ENCODE measurements at places on chromosomes 1 and 21.
A peak's percentile ranks its signal among the peaks of the same experiment; 100 is the strongest.

GRCh38 chr1:215657047-215657446 lies 89.9 kb downstream of the KCTD3 start:
- DNase-seq, result no peak

GRCh38 chr21:31714741-31715365 lies 17.1 kb downstream of the SCAF4 start:
- no peak for DNase-seq

- peak; percentile 69 for DNase-seq
Measured at GRCh38 chr1:84143796-84144565, at the start of gene PRKACB. Gene PRKACB (plus strand): TSS chr1:84144271. CDS start chr1:84144362, 91 bp downstream.

DNA sequence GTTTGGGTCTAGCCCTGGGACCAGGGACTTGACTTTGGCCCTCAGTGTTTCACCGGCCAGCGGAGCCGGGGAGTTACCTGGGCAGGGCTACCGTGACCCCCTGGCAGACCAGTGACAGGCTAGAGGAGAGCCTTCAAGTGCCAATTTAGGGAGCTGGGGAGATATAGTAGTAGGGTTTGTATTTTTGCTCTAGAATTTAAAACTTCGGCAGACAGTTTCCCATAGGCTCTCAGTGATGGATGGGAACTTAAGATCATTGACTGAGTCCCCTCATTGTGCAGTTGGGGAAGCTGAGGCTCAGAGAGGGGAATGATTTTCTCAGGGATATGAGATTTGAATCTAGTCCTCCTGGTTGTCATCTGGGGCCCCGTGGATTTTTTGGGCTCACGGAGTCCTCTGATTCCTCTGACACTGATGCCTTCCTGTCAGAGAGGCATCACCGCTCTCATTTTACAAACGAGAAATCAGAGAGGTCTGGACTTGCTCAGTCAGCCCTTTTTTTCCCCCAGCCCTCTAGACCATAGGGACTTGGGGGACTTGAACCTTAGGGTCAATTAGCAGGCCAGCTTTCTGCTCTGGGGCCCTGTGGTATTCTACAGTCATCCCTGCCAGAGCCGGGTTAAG lies 58.3 kb upstream of the ACOT11 start:
- no peak for DNase-seq

DNA sequence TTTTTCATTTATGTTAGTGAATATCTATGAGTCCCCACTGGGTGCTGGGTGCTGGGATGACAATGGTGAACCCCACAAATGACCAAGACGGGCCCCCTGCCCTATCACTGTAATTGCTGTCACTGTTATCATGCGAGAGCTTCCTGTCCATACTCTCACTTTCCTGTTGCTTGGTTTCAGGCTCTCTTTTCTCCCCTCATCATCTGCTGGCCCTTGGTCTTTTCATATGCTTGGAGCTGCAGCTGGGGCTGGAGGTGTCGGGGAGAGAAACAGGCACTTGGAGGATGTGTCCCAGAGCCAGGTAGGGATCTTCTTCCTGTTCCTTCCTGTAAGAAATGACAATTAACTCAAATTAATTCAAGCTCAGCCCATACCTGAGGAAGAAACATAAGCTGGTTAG lies 348.0 kb downstream of the PTPRU start:
- no peak for DNase-seq

- DNase-seq, result no peak
Measured at GRCh38 chr1:175137369-175137768, 55.2 kb downstream of the KIAA0040 start.

- DNase-seq, result no peak
Measured at GRCh38 chr1:14572861-14573260, 25.6 kb upstream of the KAZN start.

DNA sequence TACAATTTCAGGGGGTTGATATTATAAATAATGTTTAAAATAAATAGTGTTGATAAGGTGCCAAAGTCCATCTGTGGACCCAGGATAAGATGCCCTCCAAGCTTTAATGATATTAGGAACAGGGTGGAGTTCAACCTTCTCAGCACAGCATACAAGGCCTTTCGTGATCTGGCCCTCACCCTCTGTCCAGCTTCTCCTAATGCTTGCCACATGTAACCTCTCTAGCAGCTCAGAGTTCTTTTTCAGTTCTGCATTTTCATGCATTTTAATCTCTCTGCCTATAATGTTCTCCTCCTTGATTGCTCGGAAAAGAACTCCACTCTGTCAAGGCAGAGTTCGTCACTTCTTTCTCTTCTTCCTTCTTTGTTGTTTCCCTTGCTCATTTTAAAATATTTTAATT lies 21.4 kb upstream of the SMAP2 start:
- DNase-seq, result no peak

GRCh38 chr1:115241309-115241708 lies 96.7 kb downstream of the NGF start:
- DNase-seq, result no peak

- no peak for DNase-seq
Measured at GRCh38 chr1:67957066-67957465, 93.4 kb downstream of the DIRAS3 start.

DNA sequence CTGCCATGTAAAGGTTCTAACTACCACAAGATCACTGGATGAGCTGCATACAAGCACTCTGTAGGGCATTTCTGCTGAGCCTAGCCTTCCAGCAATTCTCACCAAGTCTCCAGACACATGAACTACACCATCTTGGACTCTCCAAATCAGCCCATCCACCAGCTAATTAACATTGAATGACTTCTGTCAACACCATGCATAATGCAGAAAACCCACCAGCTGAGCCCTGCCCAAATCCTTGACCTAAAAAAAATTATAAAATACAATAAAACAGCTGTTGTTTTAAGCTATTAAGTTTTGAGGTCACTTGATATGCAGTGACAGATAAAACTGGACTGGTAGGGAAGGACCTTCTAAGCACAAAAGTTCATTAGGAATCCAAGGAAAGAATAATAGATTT lies 44.3 kb upstream of the ATP1B1 start:
- no peak for DNase-seq

GRCh38 chr1:42970143-42970542 lies 11.5 kb upstream of the SLC2A1 start:
- no peak for DNase-seq

DNA sequence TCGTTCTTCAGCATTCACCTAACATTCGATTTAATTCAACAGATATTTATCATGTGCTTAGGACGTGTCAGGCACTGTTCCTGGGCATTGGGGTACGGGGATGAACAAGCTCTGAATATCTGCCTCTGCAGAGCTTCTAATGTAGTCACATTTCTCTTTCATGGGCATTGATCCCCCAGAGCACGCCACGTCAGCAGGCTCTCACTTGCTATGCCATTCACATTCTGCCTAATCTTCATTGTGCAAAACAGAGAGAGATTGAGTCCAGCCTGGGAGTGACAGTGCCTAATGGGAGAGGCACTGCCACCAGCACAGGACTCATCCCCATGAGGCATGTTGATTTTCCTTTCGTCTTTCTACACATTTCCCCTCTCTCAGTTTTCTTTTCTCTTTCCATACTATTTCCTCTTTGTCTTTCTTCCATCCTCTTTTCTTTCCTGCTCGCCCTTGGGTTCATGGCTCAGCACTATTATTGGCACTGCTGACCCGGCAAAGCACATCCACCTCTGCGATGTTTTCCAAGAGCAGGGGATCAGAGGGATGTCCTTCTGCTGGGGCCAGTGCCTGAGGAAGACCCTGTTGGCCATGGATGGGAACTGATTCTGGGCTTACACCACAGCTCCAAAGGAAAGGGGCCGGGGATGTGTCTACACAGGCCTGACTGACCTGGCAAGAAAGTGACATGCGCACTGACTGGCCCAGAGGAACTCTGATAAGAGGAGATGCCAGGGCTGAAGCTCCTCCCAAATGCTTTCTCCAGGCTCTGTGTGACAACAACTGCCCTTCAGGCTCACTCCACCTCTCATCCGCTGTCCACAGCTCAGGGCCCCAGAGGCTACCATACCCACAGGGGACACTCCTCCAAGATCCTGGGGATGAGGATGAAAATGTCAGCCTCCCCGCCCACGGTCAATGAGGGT lies 195.9 kb downstream of the TOMM20 start:
- no peak for DNase-seq

- no peak for DNase-seq
Measured at GRCh38 chr21:46468108-46468774, 9.6 kb downstream of the DIP2A start.

DNA sequence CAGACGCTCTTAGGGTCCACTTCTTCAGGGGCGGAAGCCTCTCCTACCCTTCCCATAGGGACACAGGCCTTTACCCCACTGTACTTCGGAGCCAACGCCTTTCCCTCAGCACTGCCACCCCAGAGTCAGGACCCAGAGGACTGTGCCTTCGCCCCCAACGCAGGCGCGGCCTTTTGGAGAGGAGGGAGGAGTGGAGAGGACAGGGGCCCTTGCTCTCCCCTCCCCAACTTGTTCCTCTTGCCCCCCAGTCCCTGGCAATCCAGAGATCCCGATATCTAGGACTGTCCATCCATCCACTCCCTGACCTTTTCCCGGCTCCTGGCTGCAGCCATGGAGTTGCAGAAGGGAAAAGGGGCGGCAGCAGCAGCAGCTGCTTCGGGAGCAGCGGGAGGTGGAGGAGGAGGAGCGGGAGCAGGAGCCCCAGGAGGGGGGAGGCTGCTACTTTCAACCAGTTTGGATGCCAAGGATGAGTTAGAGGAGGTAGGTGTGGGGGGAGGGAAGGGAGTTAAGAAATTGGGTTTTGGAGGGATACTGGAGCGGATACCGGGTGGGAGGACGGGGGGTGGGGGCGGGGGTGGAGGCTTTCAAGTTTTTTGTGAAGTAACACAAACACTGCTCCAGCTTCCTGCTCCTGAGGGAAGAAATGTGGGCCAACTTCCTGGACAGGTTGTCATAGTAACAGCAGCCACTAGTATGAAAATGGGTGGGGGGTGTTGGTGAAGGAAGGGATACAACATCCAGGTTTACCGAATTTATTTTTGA lies 636 bp downstream of the INTS3 start:
- peak; percentile 30 for DNase-seq

- DNase-seq, result no peak
Measured at GRCh38 chr1:242876030-242876429, 351.5 kb upstream of the PLD5 start.

DNA sequence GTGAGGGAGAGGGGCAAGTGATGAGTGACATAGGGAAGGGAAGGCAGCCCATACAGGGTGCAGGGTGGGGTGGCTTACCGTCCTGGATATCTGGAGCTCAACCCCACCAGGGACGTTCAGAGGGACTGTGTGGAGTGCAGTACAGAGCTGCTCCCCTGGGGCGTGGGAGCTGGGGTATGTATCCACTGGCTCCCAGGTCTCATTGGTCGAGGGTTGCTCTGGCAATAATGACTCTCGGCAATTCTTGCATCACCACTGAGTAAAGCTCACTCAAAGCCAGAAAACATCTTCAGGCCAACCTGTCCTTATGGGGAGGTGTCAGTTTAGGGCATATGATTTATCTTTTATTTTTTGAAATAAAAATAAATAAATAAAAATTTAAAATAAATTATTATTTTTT lies 43.2 kb upstream of the RUNX3 start:
- DNase-seq, result no peak

DNA sequence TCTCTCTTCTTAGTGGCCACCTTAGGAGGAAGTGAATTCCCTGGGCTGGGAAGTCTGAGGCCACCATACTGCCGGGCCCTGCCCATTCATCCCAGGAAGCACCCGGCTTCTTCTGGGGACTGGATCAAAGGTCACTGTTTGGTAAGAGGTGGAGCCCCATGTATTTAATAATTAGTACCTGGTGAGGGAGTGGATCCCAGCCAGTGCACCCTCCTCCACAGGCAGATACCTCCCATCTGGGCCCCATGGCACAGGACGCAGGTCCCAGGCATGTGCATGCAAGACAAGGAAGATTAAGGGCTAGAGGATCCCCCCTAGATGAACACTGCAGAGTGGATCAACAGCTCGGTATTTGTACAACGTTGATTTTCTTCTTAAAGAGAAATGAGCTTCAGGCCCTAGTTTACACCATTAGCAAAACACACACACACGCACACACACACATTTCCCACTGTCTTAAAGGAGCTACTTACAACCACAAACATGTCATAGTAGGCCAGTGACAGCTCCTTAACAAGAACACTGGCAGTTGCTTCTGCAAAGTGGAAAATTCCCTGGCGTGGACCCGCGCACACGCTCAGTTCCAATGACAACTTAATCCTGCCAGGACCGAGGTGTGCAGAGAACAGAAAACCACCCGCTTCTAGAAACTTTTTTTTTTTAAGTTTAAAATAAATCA lies 90.7 kb downstream of the MRPL37 start:
- no peak for DNase-seq

- DNase-seq, result no peak
Measured at GRCh38 chr21:29777160-29777559, 162.6 kb downstream of the GRIK1 start.

DNA sequence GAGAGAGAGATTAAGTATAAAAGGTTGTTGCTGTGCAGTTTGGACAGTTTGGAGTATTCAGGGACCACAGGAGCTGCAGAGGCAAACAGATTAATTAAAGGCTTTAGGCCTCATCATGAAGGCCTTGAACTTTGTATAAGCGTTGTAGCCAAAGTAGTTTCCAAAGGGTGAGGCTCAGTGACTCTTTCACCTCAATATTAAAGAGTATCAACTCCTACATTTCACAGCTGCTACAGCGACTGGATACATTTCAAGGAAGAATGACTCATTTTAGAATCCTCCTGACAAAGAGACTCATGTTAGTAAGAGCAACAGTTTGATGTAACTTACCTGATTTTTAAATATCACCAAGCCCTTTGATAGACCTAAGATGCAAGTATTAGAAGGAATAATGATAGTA lies 355.5 kb downstream of the HLX start:
- peak; percentile 44 for DNase-seq

DNA sequence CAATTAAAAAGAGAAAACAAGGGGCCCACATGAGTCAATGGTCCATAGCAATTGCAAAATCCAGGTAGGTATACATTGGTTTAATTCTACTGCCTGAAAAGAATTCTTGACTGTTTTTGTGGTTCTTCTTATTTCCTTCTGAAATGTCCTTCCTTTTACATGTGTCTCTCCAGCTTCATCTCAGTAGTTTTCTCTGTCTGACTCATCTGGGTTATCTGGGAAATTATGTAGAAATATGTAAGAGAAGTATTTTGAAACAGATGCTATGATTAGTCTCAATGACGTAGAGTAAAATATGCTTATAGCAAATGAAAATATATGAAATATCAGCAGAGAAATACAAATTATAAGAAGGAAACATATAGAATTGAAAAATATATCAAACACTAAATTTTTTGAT lies 953.2 kb downstream of the BRINP3 start:
- peak; percentile 0 for DNase-seq

DNA sequence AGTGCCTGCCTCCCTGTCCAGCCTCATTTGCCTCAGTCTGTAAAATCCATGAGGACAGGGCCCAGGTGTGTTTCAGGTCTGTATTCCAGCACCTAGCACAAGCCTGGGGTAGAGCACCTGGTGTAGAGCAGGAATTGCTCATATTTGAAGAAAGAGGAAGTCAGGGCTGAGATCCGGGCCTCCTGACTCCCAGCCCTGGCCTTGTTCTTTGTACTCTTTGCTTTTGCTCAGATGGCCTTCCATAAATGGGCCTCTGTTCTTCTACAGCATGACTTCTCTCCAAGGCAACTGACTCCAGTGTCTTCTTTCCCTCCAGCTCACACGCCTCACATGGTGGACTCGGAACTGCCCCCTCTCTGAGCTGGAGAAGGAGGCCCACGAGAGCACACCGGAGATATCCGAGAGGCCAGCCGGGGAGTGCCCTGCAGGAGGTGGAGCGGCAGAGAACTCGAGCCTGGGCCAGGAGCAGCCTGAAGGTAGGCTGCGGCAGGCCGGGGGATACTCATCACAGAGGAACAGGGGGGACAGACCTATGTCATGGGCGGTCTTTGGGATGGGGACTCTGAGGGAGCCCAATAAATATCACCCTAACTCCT lies 19.7 kb downstream of the SLC5A9 start:
- no peak for DNase-seq
